ENCODE measurements at places on chromosomes 3 and 15. TPM values are rescaled to one million over a fixed set of nuclear protein-coding genes. Genes with fewer than 3 reads are reported as not detected.
A peak's percentile ranks its signal among the peaks of the same experiment; 100 is the strongest.

Gene STARD9
- 5.7 TPM for total RNA-seq

- no peak overlapping the region for H3K4me3 ChIP-seq
- no peaks in the 10 kb centered on the region for H3K27me3 ChIP-seq
- peaks cover 11% of the 10 kb centered on the region for H3K36me3 ChIP-seq
These were observed 103.3 kb downstream of the SNRK start for GRCh38 chr3:43389388-43390254.

Gene LYZL4
- total RNA-seq: not detected

Gene CTXN2
- 0.07 TPM for total RNA-seq

Gene SKOR1
- 0.11 TPM for total RNA-seq

- no peak for DNase-seq
- no peak overlapping the region for H3K27ac ChIP-seq
- no peaks in the 10 kb centered on the region for H3K4me1 ChIP-seq
These were observed 11.0 kb upstream of the GATM start for GRCh38 chr15:45389351-45389750.

DNA sequence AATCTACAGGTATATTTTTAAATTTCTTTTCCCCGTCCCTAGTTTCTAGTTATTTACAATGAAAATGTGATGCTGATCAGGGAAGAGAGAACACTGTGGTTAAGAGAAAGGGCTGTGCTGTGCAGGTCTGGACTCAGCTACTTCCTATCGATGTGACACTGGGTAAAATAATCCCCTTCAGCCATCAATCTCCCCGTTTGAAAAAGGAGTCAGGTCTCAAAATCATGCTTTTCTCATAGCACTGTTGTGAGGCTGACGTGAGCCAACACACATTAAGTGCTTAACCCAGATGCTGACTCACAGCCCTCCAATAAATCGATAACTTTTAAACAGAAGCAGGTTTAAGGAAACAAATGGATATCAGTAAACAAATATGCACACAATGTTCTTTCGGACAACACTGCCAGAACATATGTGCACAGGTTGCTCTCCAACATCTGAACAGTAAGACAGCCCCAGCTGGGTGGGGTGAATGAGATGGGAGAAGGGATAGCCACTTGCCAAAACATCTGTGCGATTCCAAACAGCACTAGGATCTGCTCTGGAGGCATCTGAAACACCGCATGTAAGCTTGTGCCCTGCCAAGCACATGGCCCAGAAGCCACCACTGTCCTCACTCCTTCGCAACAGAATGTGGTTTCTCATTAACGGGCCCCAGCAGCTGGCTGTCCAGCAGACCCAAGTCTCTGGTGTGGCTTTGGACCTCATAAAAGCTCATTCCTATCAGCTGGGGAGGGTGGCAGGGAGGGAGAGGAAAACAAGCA lies 143.2 kb upstream of the PRICKLE2 start:
- no peak for DNase-seq
- no peak overlapping the region for H3K27ac ChIP-seq
- peaks cover 2% of the 10 kb centered on the region for H3K4me1 ChIP-seq

GRCh38 chr15:72562386-72562785 lies 88.3 kb downstream of the ARIH1 start:
- no peaks in the 10 kb centered on the region for H3K27me3 ChIP-seq
- H3K27ac ChIP-seq: no peak overlapping the region
- no peak for DNase-seq
- no peak overlapping the region for H3K4me3 ChIP-seq
- peaks cover 39% of the 10 kb centered on the region for H3K36me3 ChIP-seq
- no peaks in the 10 kb centered on the region for H3K4me1 ChIP-seq

- H3K36me3 ChIP-seq: no peaks in the 10 kb centered on the region
- peaks cover 13% of the 10 kb centered on the region for H3K4me1 ChIP-seq
- peaks cover 8% of the 10 kb centered on the region for H3K27me3 ChIP-seq
- no peak overlapping the region for H3K27ac ChIP-seq
- H3K4me3 ChIP-seq: no peak overlapping the region
These were observed 7.3 kb downstream of the TMEM158 start for GRCh38 chr3:45218578-45219390.

Gene IL17RE
- 3.0 TPM for total RNA-seq

Gene SATB1
- 31.1 TPM for total RNA-seq

- H3K27me3 ChIP-seq: peaks cover 6% of the 10 kb centered on the region
- no peak for DNase-seq
- H3K27ac ChIP-seq: no peak overlapping the region
- H3K36me3 ChIP-seq: peaks cover 6% of the 10 kb centered on the region
- no peaks in the 10 kb centered on the region for H3K4me1 ChIP-seq
- no peak overlapping the region for H3K4me3 ChIP-seq
These were observed 41.3 kb downstream of the METTL6 start for GRCh38 chr3:15385901-15386653.

Gene PODXL2
- total RNA-seq: 37.8 TPM

Gene GPR15
- not detected for total RNA-seq

GRCh38 chr3:42802876-42803413 lies 1.3 kb downstream of the HIGD1A start:
- H3K27ac ChIP-seq: peak overlapping the region; percentile 83
- peaks cover 10% of the 10 kb centered on the region for H3K36me3 ChIP-seq
- peak overlapping the region; percentile 95 for H3K4me3 ChIP-seq

GRCh38 chr15:57458356-57458781 lies 82.1 kb downstream of the CGNL1 start:
- H3K4me1 ChIP-seq: no peaks in the 10 kb centered on the region
- no peak for DNase-seq
- H3K36me3 ChIP-seq: peaks cover 44% of the 10 kb centered on the region
- H3K27me3 ChIP-seq: no peaks in the 10 kb centered on the region
- no peak overlapping the region for H3K4me3 ChIP-seq

Gene MUC13
- 0.34 TPM for total RNA-seq

DNA sequence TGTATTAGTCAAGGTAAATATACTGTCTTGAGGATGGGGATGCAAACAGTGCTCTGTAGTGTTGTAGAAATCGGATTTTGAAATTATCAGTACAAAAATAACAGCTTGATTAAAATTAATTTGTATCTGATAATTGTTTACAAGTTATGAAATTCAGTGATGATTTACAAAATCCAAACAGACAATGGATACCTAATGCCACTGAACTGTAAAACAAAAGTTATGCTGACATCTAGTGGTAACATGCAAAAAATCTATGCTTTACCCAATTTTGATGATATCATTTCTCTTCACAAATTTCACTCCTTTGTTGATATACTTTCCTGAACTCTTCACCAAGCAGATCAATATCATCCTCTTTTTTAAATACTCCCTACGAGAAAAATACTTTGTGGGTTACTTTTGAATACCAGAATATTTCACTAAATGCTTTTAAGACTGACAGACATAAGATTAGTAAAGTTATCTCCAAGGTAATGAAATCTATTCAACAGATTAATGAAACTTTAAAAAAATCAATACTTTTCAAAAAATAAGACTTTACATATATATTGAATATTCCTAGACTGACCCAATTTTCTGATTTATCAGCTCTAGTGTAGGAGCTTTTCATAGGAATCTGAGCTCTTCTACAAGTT lies 36.0 kb downstream of the MNS1 start:
- no peak overlapping the region for H3K27ac ChIP-seq
- no peaks in the 10 kb centered on the region for H3K4me1 ChIP-seq
- no peaks in the 10 kb centered on the region for H3K36me3 ChIP-seq
- H3K4me3 ChIP-seq: no peak overlapping the region

Gene MTHFS
- 31.0 TPM for total RNA-seq

DNA sequence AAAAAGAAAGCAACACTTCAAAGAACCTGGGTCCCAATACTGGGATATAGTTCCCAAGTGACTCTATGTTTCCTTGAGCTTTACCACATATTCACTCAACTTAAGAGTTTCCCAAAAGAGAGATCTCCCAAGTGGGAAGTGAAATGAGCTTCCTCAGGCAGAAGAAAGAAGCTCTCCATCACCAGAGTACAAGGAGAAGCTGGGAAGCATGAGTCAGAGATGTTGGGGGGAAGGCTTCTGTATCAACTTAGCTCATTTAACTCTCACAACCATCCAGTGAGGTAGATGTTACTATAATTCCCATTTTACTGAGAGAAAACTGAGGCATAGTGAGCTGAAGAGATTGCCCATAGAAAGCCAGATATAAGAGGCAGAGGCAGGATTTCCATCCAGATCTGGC lies 47.0 kb upstream of the TRIM42 start:
- DNase-seq: no peak
- no peaks in the 10 kb centered on the region for H3K36me3 ChIP-seq
- no peaks in the 10 kb centered on the region for H3K27me3 ChIP-seq
- H3K4me3 ChIP-seq: no peak overlapping the region
- H3K4me1 ChIP-seq: peaks cover 8% of the 10 kb centered on the region

- peaks cover 11% of the 10 kb centered on the region for H3K4me1 ChIP-seq
- no peak for DNase-seq
- peaks cover 8% of the 10 kb centered on the region for H3K36me3 ChIP-seq
- no peak overlapping the region for H3K4me3 ChIP-seq
- no peak overlapping the region for H3K27ac ChIP-seq
These were observed 24.5 kb downstream of the SLC6A20 start for GRCh38 chr3:45771831-45772230.

DNA sequence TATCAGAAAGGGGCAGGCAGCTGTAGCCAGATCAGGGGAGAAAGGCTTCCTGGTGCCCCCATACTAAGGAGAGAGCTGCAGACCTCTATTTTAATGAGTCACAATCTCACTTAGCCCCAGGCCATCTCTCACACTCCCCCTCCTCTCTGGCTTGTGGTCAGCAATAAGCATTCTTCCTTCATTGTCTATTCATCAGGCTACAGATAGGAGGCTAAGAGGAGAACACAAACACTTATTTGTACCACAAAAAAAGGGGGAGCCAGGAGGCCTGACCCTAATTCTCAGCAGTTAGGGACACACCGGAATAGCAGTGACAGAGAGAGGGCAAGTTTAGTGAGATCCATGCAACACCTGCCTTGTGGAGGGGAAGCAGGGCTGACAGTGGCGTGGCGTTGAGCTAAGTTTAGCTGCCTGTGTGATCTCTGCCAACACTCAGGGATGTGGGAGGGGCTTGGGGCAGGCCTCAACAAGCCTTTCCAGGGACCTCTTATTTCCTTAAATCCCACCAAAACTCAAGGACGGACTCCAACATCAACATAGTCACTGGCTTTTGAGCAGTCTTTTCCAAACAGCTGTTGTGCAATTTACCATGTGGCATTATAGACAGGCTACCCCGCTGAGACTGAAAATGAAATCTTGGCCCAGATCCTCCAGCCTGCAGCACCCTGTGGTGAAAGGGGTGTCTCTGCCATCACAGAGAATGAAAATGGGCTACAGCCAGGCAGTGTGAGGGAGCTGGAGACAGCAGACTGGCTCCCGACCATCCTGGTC lies 191.9 kb upstream of the TSC22D2 start:
- H3K27ac ChIP-seq: no peak overlapping the region
- peaks cover 24% of the 10 kb centered on the region for H3K4me1 ChIP-seq

- H3K4me3 ChIP-seq: no peak overlapping the region
- H3K27ac ChIP-seq: no peak overlapping the region
- no peak for DNase-seq
- peaks cover 34% of the 10 kb centered on the region for H3K4me1 ChIP-seq
These were observed 2.7 kb downstream of the RYR3 start for GRCh38 chr15:33313491-33313890.

Gene TGM5
- total RNA-seq: not detected

Gene ROBO2
- total RNA-seq: 11.7 TPM

GRCh38 chr3:69324362-69325025 lies 61.4 kb downstream of the FRMD4B start:
- peaks cover 18% of the 10 kb centered on the region for H3K4me1 ChIP-seq
- H3K4me3 ChIP-seq: no peak overlapping the region
- H3K36me3 ChIP-seq: no peaks in the 10 kb centered on the region
- DNase-seq: no peak

DNA sequence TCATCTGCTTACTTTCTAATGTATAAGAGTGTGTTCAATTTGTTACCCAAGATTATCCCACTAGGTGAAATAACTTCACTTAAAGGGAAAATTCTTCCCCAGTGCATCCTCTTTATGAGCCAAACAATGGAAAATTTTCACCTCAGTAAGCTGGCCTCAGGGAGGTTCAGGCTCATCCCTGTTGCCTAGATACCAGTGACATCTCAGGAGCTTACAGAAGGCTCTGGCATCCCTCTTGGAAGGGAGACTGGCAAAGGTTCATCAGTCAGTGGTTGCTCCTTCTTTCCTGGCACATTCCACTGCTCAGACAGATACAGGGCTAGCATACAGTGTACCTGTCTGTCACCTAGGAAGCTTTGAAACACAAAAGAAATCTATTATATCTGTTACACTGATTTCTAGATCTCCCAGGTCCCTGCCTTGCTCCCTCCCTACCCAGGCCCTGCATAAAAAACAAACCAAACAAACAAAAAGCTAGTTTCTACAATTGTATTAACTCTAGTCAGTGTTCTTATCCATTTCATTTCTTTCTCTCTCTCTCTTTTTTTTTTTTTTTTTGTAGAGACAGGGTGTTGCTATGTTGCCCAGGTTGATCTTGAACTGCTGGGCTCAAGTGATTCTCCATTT lies 1.7 kb downstream of the IP6K2 start:
- peaks cover 40% of the 10 kb centered on the region for H3K4me1 ChIP-seq
- H3K36me3 ChIP-seq: peaks cover 54% of the 10 kb centered on the region
- no peak for DNase-seq
- H3K4me3 ChIP-seq: peak overlapping the region; percentile 98
- H3K27ac ChIP-seq: peak overlapping the region; percentile 83

DNA sequence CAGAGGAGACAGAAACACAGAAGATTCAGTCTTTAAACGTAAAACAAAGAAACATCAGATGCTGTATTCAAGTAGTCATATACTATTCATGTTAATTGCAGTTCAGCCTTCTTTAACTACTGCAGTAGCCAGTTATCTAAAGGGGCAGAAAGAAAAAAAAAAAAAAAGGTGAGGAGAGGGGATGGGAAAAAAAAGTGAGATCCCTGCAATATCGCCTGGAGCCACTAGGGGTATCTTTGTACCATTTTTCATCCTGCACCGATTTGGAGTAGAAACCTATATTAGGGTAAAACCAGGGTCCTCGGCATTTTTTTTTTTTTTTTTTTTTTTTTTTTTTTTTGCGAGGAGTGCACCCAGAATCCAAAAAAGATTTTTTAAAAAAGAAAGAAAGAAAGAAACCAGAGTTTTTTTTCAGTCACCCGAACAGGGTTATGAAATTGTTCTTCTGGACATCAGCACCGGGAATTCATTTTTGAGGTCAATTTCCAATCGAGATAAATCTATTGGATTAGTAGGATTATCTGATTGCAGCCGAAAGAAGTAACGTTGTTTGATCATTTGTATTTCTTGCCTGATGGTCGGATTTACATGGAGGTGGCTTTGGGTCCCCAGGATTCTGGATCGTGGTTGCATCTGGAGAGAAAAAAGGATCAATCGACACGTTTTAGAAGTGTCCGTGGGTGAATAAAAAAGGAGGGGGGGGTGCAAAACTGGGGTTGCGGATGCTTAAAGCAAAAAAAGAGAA lies 186.7 kb downstream of the NLGN1 start:
- H3K4me3 ChIP-seq: peak overlapping the region; percentile 87
- H3K36me3 ChIP-seq: no peaks in the 10 kb centered on the region
- H3K27ac ChIP-seq: no peak overlapping the region

All from WTC11 (cell line).